ENCODE measurements at places on chromosomes 7 and 10.

GRCh38 chr10:119677126-119677525 lies 25.9 kb downstream of the BAG3 start:
- DNase-seq = no peak

DNA sequence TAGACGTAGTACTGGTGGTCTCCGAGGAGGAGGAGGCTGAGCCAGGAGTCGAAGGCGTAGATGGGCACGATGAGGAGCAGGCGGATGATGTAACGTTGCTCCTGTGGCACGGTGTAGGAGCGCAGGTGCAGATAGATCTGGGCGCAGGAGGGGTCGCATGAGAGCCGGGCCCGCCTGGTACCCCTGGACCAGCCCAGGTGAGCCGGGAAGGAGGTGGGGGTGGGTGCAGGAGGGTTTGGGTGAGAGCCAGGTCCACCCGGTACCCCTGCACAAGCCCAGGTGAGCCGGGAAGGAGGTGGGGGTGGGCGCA lies 5.2 kb downstream of the TMEM184A start:
- DNase-seq = no peak

GRCh38 chr10:13862546-13863233 lies 275.9 kb downstream of the PRPF18 start:
- no peak for DNase-seq

DNA sequence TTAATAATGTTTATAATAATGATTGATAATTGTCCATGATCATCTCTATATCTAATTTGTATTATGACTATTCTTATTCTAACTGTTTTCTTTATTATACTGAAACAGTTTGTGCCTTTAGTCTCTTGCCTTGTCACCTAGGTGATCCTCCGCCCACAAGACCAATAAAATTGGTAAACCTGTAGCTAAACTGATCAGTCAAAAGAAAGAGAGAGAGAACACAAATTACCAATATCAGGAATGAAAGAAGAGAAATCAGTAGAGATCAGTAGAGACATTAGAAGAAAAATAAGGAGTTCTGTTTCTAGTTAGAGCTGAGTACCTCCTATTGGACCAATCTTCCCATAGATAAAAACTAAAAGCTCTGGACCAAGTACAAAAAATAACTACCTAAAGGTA lies 6.1 kb upstream of the COA1 start:
- DNase-seq = no peak

GRCh38 chr7:96241855-96242254 lies 80.0 kb downstream of the SLC25A13 start:
- peak; percentile 63 for DNase-seq

- no peak for DNase-seq
Observed at GRCh38 chr7:22438994-22439393, 61.0 kb downstream of the STEAP1B start.

- no peak for DNase-seq
Observed at GRCh38 chr7:132351954-132352499, 224.2 kb downstream of the PLXNA4 start.

- peak; percentile 68 for DNase-seq
Observed at GRCh38 chr10:13717936-13718772, 131.4 kb downstream of the PRPF18 start.
